Right ventricle myocardium inferior (tissue), 1 donor: ENCODE measurements at places on chromosomes 5 and 9.
A peak's percentile ranks its signal among the peaks of the same experiment; 100 is the strongest.

DNA sequence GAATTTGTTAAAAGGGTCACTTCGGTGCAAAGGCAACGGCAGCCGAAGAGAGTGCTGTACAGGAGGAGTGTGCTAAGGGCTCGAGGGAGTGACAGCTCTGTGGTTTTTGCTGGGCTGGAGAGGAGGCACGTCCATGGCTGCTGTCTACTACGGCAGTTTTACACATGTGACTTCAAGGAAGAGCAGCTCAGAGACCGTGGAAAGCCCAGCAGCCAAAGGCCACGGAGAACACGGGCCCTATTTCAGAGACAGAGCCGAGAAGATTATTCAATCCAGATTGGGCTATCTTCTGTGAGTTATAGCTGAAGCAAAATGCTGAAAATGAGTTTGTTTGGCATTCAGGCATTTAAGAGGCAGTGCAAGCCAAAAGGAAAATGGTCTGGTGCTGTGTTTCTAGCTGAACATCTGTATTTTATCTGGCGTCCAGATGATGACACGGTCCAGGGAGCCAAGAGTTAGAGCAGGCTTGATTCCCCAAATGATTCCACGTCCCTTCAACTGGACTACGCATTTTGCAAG, 96.4 kb downstream of the RFK start:
- DNase-seq: no peak

GRCh38 chr9:134325096-134325812, 1.0 kb upstream of the RXRA start:
- DNase-seq: peak; percentile 81

DNA sequence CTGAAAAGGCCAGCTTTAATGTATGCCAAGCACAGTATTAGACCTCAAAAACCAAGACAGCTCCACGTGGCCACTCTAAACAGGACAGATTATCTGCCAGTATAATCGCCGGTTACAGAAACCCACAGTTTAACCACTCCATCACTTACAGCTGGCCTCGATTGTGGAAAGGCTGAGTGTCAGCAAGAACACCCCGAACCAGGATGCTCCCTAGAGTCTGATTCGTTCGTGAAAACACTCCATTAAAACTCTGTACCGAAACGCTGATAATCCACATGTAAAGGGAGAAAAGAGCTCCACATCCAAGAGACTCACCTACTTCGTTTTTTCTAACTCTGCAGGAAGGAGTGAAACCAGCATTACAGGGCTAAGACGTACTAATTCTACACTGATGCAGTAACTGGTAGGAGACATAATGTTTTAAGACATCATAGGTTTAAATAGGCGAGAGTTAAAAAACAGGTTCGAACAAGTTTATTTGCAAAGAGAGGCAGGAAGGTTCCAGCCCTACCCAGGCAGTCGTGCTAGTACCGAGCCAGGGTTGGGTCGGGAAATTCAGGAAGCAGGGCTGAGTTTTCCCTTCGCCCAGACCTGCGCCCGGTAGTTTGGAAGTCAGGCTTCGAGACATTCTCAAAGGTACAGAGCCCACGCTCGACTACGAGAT, 949 bp downstream of the SERINC5 start:
- DNase-seq: no peak

- DNase-seq: peak; percentile 69
Measured at GRCh38 chr9:109639674-109640579, 140.1 kb upstream of the PALM2AKAP2 start.

DNA sequence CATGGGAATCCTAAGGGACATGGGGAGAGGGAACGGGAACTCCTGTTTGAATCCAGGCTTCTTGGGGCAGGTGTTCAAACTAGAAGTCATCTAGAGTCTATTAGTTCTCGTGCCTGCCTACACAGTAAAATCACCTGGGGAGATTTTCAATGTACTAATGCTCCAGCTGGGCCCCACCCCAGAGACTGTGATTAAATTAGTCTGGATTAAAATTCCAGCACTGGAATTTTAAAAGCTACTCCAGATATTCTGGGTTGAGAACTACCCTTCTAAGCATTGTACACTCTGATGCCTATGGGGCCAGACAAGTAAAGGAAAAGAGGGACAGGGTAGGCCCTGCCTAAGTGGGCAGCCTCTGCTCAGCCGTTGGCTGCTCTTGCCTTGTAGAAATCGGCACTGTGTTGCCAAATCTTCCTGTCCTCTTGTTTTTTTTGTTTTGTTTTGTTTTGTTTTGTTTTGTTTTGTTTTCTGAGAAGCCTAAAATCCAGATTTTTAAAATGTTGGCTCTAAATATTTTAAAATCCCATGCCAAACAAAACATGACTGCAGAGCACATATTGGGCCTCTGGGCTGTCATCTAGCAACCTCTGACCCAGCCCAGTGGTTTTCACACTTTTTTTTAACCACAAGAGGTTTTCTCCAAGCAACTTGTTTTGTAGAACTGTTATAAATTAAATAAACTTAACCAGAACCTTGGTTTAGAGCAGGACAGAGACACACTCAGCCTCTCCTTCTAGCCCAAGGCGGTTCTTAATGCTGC, 29.0 kb downstream of the ADRB2 start:
- DNase-seq: no peak

- DNase-seq: no peak
Measured at GRCh38 chr5:66881480-66882161, 285.4 kb downstream of the MAST4 start.

DNA sequence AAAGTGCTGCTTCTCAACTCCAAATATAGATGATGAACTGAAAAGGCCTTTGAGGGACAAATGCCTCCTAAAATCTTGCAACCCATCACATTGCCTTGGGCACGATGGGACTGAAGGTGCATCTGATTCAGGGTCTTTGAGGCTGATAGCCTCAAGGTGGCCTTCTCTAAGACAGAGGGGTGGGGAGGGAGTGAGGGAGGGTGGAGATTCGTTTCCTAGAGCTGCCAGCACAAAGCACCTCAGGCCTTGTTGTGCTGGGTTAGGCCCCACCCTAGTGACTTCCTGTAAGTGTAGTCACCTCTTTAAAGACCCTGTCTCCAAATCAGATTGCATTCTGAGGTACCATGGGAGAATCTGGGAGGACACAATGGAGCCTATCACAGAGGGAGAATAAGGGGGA, 57.1 kb downstream of the BARX1 start:
- no peak for DNase-seq

DNA sequence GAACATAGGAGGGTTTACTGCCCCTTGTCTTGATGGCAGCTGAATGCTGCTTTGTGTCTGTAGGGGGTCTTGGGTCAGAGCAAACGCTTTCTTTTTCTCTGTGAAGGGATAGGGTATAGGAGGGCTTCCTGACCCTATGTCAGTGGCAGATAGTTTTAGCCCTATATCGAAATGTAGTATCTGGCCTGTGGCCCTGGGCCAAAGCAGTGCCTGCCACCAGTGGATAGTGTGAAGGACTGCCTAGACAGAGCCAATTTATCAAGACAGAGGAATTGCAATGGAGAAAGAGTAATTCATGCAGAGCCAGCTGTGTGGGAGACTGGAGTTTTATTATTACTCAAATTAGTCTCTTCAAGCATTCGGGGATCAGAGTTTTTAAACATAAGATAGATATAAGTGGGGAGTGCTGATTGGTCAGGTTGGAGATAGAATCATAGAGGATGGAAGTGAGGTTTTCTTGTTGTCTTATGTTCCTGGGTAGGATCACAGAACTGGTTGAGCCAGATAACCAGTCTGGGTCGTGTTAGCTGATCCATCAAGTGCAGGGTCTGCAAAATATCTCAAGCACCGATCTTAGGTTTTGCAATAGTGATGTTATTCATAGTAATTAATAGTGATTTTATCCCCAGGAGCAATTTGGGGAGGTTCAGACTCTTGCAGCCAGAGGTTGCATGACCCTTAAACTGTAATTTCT, 178.5 kb downstream of the GDNF start:
- no peak for DNase-seq

- DNase-seq: no peak
Measured at GRCh38 chr9:31969552-31969951, 414.9 kb upstream of the ACO1 start.

DNA sequence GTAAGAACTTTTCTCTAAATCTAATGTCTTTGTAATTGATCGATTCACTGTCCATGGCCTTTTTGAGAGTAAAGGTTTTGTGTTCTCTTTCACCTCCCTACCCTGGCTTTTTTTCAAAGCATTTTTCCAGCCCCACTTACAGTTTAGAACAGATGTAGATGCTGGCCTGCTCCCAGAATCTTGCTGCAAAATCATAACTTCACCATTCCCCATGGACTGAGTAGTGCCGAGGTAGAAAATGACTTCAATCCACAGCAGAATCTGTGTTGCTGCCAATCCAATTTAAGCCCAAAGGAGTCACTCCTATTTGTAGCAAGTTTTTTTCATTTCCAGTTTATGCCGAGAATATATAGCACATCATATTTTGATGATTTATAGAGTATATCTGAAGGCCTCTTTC, 46.5 kb upstream of the CEMIP2 start:
- DNase-seq: no peak

- no peak for DNase-seq
Measured at GRCh38 chr5:83895860-83896259, 175.2 kb upstream of the HAPLN1 start.

DNA sequence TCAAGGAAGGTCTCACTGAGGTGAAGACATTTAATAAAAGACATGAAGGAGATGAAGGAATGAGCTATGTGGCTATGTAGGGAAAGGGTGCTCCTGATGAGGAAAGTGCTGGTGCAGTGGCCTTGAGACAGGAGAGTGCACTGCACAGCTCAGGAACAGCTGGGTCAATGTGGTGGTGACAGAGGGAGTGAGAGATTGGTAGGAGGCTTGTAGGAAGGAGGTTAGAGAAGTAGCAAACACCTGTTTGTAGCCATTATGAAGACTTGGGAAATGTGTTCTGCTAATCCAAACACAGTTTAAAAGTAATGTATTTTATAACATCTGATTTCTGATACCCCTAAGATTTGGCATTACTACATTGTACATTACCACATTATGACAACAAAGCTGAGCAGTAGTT, 115.1 kb upstream of the MTAP start:
- no peak for DNase-seq

DNA sequence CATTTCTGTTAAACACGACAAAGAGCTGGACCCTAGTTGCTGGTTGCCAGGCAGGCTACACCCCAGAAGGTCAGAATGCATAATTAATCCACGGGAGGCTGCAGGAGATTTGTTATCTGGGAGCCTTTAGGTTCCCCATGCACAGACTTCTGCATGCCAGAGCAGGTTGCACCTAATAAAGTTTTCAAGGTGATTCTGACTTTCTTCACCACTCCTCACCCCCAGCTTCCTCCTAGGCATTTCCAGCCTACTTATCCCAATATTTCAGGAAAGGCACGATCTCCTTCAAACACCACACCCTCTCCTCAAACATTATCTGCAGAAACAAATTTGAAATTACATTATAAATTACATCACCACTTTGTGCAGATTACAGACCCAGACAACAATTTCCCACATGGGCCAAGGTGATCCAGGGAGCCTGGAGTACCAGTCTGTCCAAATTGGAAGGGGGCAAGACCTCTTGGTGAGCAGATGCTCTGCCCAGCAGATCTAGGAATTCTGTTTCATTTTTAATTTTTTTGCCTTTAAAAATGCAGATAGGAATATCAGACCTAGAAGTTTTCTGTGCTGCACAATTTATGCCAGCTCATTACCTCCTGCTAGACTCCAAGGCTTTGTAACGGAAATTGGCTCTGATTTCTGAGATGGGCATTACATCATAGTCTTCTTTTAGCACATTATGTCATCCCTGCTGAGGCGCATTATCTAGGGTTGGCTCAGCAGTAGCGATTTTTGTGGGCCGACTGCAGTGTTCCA, 363.4 kb upstream of the SLC30A5 start:
- DNase-seq: no peak

DNA sequence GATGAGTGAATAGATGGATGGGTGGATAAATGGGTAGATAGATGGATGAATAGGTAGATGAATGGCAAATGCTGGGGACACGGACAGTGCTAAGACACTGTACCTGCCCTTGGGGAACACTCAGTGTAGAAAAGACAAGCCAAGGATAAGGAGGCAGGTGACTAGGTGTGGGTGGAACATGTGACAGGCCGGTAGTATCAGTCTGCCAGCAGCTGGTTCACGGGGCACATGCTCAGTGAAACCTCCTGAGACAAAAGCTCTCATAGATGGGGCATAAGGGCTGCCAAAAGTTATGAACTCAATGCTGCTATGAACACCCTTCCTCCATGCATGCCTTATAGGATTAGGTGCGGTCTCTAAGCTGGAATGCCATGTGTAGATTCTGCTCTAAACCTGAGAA, 71.0 kb downstream of the C5orf15 start:
- no peak for DNase-seq

- no peak for DNase-seq
Measured at GRCh38 chr9:19926774-19927173, 137.9 kb upstream of the SLC24A2 start.

- no peak for DNase-seq
Measured at GRCh38 chr9:104988539-104988938, 60.6 kb upstream of the ABCA1 start.

DNA sequence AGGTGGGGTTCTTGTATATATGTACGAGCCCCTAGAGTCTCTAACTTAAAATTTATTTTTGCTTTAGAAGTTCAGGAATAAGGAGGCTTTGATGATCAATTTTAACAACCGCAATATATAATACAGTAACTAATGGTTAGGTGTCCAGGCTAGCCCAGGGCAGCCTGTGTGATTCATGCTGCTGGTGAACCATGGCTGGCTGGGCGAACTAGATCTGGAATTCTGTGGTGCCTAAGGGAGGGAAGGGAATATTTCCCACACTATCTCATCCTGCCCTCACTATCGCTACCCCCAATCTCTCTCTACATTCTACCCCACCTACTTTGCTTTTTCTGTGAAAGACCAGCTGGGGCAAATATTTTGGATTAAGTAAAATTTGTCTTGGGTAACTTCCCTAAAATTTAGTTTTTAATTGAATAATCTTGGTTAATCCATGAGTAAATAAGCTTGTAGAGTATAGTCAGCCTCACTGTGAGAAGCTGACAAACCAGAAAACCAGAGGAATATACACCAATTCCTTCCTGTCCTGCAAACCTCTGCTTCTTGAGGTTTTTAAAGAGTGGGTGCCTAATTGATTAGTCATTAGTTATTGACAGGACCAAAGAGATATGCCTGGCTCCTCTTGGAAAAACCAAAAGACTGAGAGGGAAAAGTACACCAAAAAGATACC, 115.1 kb upstream of the CCDC152 start:
- no peak for DNase-seq

GRCh38 chr5:154811653-154812465, 38.5 kb downstream of the FAXDC2 start:
- no peak for DNase-seq

- DNase-seq: no peak
Measured at GRCh38 chr5:150113047-150113744, 26.8 kb upstream of the CSF1R start.

- no peak for DNase-seq
Measured at GRCh38 chr5:139199321-139199720, 1.2 kb upstream of the SIL1 start.

- DNase-seq: no peak
Measured at GRCh38 chr5:170451747-170452365, 52.0 kb upstream of the KCNIP1 start.
